Left lung (tissue), 14 donors: ENCODE measurements at places on chromosomes 5 and 9. TPM values are rescaled to one million over a fixed set of nuclear protein-coding genes. Genes with fewer than 3 reads are reported as not detected.

- DNase-seq = no peak
These were observed 102.2 kb upstream of the SLCO6A1 start for GRCh38 chr5:102600964-102601363.

OBP2B gene
- not detected for polyA plus RNA-seq

SPINK5 gene
- 0.77 TPM for polyA plus RNA-seq

- DNase-seq = no peak
These were observed 90.2 kb downstream of the TLE4 start for GRCh38 chr9:79661886-79662536.

DNA sequence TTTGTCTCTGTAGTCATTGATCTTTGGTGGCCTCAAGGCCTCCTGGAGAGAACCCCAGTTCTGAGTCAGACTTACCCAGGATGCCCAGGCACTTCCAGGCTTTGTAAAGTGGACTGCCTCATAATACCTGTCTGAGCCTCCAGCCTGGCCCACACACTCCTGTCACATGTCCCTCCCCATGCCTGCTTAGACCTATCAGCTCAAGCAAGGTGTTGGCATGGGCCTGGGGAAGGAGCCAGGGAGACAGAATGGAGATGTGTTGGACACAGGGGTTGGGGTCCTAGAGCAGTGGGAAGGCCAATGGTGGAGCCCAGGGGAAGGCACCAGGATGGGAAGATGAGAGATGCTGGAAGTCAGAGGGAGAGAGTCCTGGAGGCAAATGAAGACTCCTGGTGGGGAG lies 136.2 kb downstream of the CFAP90 start:
- DNase-seq = no peak

SLC6A3 gene
- 4.5 TPM for polyA plus RNA-seq

DNA sequence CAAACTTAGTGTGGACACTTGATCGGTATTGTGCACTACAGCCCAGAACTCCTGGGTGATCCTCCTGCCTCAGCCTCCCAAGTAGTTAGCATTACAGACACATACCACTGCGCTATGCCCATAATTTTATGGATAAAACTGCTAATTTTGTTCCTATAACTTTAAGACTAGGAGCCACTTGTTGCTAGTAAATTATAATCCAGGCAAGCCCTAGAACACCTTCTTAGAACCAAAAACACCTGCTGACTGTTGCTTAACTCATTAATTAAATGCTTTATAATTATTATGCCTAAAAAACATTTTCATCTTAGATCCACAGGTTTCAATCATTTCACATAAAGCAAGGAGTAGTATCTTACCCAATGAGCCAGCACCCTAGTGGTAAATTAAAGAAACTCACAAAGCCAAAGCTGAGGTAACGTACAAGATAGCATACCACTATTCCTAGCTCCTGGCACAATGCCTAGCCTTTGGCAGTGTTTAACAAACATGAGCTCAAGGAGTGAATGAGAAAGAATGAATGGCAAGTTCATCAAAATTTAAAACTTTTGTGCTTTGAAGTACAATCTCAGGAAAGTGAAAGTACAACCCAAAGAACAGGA lies 5.4 kb downstream of the MRPS27 start:
- no peak for DNase-seq

DNA sequence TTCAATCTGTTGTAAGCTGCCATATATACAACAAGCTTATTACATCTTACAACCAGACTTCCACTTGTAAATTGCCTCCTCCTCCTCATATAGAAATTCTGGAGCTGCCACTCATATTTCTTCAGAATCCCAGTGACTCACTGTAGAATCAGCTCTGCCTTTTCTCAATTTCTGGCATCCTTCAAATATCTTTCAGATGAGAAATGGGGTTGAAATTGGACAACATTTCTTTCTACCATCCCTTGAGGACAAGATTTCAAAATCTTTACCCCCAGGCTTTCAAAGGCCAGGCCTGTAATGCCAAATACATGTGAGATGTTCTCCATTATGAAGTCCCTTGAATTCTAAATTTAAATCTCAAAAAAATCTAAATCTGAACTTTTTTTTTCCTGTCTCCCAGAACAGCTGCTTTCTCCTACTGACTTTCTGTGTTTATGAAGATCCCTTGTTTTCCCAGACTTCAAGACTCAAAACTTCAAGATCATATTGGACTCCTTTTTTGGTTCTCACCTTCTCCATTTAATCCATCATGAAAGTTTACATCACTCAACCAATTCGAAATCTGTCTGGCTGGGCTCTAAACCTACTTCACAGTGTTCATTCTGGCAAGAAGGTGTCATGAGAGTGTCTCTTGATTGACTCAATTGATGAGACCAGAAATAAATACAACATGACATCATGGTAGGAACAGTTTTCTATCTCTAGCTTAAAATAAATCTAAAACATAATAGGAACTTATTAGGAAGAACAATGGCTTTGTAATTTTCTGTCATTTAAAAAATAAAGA lies 109.8 kb downstream of the HMHB1 start:
- no peak for DNase-seq

DNA sequence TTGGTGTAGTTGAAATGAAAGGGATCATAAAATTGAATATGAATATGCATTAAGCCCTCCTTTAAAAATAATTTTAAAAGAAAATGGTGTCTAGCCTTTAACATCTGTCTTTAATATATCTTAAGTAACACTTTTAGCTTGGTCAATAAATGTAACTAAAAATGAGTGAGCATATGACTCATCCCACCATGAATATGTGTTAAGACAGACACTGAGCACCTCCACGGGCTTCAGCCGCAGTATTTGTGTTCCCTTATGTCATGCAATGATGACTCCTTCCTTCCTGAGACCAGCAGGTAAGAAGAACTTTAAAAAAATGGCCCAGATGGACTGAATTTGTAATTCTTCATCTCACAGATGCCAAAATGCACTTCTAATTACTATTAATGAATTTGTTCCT lies 563.2 kb downstream of the NR2F1-AS1 start:
- no peak for DNase-seq

PPP3R2 gene
- polyA plus RNA-seq = not detected

HACD4 gene
- 9.4 TPM for polyA plus RNA-seq

HMGXB3 gene
- polyA plus RNA-seq = 48.3 TPM

GRCh38 chr9:78745331-78745730 lies 448.4 kb downstream of the PSAT1 start:
- no peak for DNase-seq

DNA sequence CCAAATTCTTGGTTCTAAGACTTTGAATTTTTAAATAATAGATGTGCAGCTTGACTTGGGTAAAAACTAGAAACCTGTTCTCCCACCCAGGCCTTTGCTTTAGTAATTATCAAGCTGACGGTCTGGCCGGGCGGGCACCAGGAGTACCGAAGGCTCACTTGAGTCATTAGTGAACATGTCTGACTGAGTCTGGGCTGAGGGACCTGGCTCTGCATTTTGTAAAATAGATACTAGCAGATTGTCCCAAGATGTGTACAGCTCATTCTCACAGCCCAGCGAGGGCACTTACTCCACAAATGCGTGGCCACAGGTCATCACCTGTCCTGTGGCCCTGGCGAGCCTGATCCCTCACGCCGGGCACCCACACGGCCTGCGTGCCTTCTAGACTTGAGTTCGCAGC lies 216.2 kb downstream of the FANCC start:
- no peak for DNase-seq

DNA sequence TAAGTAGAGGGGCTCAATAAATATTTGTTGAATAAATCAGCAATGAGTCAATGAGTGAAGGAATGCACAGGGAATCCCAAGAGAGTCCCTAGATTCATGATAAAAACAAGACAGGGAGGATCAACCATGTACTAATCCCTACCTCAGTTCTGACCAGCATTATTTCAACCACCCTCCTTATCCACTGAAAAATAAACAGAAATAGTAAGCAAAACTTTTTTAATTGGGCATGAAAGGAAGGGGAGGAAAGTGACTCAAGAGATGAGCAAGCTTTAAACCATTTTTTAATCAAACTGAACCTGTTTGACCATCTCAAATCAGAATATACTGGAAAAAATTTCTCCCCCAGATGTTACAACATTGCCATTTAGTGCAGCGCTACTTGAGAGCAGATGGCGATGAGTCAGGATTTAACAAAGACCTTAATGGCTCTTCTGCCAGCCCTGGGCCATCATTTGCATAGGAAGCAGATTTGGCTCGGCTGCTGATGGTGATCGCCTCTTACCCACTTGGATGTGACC lies 194.8 kb upstream of the SLC30A5 start:
- DNase-seq = no peak

- DNase-seq = no peak
These were observed 661.7 kb downstream of the KCTD16 start for GRCh38 chr5:144832416-144832815.

DNA sequence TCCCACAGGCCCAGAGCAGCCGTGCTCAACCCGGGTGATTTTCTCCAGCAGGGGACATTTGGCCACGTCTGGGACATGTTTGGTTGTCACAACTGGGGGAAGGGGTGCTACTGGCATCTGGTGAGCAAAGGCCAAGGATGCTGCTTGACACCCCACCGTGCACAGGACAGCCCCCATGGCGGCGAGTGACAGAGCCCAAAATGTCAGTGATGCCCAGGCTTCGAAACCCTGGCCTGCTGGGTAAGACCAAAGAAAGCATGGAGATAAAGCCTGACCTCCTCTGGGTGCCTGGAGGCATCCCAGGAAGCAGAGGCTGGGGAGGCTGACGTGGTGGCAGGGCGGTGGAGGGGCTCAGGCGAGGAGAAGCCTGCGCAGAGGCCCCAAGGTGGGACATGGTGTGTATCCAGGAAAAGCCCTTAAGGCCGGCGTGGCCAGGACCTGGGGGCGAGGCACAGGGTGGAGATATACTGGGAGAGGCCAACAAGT lies 66.4 kb downstream of the ZNF354C start:
- DNase-seq = peak; percentile 17

- no peak for DNase-seq
These were observed 14.8 kb upstream of the TUT7 start for GRCh38 chr9:86368871-86369521.

DNA sequence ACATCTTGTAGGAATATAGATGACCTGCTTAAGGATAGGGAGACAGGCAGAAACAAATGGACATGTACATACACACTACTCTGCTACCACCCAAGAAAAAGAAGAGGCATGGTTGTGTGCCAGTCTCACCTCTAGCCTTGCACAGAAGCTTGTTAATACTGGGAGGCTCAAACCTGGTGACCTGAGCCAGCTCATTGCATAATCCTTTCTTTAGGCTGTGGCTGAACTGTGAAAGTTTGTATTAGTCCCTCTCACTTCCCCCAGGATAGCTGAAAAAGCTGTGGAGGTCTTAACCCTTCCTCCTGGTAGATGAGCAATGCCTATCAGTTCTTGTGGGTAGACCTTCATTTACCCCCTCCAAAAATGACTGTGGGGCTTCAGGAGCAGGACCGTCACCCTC lies 28.7 kb downstream of the TPD52L3 start:
- DNase-seq = no peak

HTR4 gene
- 0.77 TPM for polyA plus RNA-seq

PLEKHG4B gene
- 15.8 TPM for polyA plus RNA-seq
